ENCODE measurements at places on chromosomes 7 and 10. TPM values are rescaled to one million over a fixed set of nuclear protein-coding genes. Genes with fewer than 3 reads are reported as not detected.

GRCh38 chr10:61148451-61148850, 204.5 kb upstream of the RHOBTB1 start:
- no peak for DNase-seq

The SCART1 gene
- total RNA-seq: 0.94 TPM

DNA sequence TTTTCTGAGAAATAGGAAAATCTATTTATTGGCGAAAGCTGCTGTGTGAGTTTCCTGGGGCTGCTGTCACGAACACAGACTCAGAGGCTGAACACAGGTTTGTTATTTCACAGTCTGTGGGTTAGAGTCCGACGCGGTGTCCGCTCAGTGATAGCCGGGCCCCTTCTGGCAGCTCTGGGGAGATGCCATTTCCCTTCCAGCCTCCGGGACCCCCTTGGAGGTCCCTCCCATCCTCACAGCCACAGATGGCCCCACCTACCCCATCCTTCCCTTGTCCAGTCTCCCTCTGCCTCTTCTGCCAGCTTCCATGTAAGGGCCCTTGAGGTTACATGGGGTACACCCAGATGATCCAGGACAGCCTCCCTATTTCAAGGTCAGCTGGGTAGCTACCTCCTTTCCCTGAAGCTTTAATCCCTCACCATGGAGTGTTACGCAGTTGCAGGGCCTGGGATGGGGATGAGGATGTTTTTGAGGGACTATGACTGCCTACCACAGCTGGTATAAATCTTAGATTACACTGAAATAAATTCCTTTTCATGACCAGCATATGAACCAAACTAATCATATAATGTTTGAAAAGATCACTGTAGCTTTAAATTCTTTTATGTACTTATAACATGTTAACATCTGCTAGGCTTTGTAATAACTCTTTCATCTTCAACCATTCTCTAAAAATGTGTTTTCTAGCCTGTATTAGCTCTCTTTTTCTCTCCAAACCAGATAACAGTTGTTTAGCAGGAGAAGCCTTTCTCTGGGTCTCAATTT, 98.5 kb downstream of the WDR37 start:
- no peak for DNase-seq

DNA sequence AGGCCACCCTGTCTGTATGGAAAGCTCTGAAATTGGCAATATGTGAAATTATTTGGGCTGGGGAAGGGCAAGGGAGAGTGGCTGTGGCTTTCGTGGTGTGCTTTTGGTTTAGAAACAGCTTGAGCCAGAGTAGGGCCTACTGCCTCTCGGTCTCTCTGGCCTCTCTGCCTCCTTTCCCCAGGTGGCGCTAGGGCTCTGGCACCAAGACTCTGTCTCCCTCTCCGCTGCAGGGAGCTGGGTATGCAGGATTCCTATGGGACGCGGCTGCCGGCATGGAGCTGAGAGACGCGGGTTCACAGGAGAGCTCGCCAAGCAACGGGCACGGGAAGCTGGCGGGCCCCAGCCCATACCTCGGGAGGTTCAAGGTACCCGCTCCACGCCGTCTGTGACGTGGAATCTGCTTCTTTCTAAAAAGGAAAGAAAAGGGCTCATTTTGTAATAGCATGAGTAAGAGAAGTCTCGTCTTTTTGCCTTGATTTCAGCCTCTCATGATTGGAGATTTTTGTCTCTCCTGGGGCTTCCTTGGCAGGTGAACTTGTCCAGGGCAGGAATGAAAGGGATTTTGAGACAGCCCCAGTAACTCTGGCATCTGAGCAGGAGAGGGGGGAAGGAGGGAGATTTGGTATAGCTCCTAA, 105.1 kb upstream of the ANLN start:
- no peak for DNase-seq

The COBL gene
- total RNA-seq: 36.0 TPM

- DNase-seq: no peak
Measured at GRCh38 chr10:97336942-97337831, 2.7 kb upstream of the FRAT2 start.

GRCh38 chr10:101672536-101672935, 22.4 kb downstream of the FBXW4 start:
- peak; percentile 64 for DNase-seq

DNA sequence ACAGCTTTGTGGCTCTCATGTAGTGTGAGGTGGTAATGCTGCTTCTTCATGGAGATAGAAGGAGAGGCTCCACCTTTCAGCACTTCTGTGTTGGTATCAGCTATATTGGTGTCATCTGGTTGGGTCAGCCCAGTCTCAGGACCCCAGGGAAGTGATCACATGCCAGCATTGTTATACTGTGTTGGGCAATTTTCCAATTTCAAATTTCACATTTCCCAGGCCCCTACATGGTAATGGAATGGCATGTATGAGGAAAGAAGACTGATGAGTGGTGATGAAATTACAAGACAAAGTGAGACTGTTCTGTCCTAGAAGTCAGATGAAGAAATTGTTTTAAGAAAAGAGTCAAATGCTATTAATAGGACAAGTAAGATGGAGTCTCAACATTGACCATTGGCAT, 3.7 kb upstream of the AKR1C3 start:
- no peak for DNase-seq

DNA sequence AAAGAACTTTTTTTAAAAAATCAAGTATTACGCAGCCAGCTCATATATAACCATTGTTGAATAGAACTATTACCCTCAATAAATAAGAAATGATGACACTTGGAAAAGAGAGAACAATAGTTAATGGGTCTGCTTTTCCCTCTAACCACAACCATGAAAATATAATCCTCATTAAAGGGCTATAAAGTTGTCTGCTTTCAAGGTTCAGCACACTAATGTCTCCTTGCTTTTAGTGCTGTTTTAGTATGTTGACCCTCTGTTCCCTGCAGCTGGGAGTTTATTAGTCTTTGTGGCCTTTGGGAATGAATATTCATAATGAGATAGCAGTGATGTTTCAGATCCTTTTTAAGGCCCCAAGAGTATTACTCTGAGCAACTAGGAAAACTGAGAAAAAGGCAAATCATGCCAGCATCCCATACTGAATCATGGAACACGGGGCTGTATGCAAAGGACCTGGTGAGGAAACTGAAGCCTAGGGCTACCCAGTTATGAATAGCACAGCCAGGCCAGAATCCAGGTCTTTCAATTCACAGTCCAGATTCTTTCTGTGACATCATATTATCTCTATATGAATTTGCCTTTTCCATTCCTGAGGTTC, 332.0 kb upstream of the LRGUK start:
- DNase-seq: no peak

The SMURF1 gene
- total RNA-seq: 15.7 TPM

The VSTM4 gene
- total RNA-seq: 17.2 TPM

DNA sequence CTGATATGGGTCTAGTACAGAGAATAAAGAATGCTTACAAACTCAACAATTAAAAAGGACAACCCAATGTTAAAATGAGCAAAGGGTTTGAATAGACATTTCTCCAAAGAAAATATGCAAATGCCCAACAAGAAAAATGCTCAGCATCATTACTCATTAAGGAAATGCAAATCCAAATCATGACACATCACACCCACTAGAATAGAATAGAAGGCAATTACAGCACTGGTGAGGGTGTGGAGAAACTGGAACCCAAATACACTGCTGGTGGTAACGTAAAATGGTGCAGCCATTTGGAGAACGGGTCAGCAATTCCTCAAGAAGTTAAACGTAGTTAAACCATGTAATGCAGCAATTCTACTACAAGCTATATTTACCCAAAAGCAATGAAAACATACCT, 53.8 kb downstream of the KDM7A start:
- DNase-seq: no peak

DNA sequence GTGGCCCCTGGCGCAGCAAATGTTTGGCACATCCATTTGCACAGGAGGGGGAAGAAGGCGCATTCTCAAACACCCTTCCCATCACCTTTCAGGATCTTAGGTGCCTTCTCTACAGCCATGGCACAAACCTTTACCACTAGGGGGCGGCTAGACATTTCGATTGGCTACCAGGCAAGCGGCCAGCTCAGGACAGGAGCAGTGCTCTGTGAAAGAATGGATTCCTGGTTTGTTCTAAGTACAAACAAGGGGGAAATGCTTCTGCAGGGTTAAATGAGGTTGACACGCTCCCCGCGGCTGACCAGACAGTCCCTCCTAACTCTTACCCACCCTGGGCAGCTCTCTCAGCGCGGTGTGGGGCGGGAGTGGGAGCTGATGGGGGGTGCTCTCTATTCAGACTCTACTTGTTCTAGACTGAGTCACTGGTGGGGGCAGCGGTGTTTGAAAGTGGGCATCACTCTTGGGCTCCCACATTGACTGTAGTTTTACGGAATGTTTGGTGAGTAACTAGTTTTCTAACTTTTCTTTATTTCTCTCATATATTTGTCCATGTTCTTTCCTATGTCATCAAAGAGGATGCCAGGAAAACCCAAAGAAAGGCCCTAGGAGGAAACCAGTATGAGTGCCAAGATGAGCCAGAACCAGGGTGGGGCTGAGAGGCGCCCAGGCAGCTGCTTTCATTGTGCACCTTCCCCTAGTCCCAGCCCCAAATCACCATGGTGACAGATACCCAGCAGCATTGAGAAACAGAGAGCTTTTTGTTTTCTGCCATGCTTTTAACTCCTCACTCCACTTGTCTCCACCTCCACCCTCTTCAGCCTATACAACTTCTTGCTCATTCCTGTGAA, 61.4 kb upstream of the GPR158 start:
- DNase-seq: peak; percentile 77

DNA sequence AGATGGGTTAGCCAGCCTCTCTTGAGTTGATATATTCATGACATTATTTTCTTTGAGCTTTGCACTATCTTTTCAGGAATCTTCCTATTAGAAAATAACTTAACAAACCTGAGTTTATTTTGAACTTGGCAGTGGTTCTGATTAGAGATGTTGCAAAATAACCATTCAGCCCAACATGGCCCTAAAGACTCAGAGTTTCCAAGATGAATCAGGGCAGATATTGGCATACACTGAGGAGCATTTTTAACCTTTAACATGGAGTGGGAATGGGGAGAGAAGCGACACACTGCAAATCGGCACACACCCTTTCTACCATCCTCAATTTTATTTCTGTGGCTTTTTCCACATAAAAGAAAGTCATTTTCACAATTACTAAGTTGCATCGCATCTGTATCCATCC, 190.8 kb downstream of the TRIL start:
- no peak for DNase-seq

- DNase-seq: no peak
Measured at GRCh38 chr10:8296090-8296733, 241.7 kb downstream of the GATA3 start.

- DNase-seq: no peak
Measured at GRCh38 chr7:138924501-138925225, 56.5 kb downstream of the KIAA1549 start.

- no peak for DNase-seq
Measured at GRCh38 chr7:91892099-91892705, 11.7 kb upstream of the MTERF1 start.

GRCh38 chr10:102225646-102226541, at the start of gene ELOVL3:
Gene ELOVL3, plus strand, starts transcription at chr10:102226299. Its CDS starts 250 bp downstream, at chr10:102226549.
- DNase-seq: peak; percentile 96

GRCh38 chr10:33556103-33556502, 221.6 kb upstream of the NRP1 start:
- DNase-seq: no peak

DNA sequence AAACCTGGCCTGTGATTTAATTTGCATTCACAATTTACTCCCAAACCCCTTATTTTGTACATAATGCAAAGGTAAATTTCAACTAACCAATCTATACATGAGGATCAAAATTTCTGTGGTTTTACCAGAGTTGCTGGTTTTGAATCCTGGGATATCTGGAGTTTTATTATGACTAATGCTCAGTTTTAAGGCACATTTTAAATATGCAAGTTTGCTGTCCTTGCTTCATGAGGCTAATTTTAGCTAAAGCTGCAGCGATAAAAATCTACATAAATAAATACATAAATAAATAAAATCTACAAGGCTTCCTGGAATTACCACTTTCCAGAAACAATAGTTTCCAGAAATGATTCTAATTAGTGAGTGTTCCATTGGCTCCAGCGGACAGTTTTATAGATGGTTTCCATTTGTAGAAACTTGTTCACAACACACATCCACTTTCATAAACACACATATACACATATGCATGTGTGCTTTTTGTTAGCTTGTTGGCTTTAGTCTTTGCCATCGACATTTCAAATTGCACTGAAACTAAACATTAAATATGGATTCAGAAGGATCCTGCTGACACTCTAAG, 339.5 kb upstream of the NRP1 start:
- DNase-seq: no peak

- no peak for DNase-seq
Measured at GRCh38 chr10:7192061-7192460, 218.8 kb downstream of the SFMBT2 start.

- DNase-seq: no peak
Measured at GRCh38 chr10:132938472-132939339, 3.7 kb downstream of the CFAP46 start.

DNA sequence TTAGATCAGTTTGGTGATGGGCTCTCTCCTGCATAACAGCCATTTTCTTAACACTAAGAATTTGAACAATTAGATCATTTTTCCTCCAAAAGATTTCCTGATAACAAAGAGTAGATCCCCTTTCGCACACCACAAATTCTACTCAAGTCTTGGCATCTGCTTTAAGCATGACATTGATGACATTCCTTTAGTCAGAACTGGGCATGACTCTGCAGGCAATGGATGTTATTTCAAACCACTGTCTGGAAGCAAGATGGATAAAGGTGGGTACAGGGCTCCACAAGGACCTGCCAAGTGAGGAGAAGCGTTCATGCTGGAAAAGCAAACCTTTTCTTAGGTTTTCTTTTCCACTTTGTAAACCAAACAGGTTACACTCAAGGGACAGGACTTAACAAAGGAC, 123.5 kb downstream of the GLCCI1 start:
- no peak for DNase-seq

- DNase-seq: no peak
Measured at GRCh38 chr10:89576022-89576421, 40.6 kb upstream of the SLC16A12 start.

The SFRP4 gene
- total RNA-seq: 4.8 TPM
